Ascending aorta (tissue), 2 donors: ENCODE measurements at places on chromosomes 7 and 10.

DNA sequence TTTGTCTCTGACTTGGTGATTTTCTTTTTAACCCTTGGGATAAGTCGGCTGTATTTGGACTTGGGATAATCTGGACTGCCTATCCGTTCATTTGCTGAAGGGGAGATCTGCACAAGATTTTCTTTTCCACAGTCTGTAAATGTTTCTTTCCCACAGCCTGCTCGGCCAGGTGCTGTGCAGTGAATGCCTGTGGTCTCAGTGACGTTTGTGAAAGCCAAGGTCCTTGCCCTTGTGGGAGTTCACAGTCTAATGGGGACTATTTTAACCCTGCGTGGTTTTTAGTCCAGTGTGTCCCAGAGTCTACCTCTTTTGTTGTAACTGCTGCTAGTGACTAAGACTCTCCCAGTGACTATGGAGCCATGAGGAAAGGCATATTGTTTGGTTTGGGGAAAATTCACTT, 8.9 kb downstream of the PNLIP start:
- H3K36me3 ChIP-seq, result no peaks in the 10 kb centered on the region
- H3K4me3 ChIP-seq, result no peak overlapping the region
- H3K27me3 ChIP-seq, result no peaks in the 10 kb centered on the region

DNA sequence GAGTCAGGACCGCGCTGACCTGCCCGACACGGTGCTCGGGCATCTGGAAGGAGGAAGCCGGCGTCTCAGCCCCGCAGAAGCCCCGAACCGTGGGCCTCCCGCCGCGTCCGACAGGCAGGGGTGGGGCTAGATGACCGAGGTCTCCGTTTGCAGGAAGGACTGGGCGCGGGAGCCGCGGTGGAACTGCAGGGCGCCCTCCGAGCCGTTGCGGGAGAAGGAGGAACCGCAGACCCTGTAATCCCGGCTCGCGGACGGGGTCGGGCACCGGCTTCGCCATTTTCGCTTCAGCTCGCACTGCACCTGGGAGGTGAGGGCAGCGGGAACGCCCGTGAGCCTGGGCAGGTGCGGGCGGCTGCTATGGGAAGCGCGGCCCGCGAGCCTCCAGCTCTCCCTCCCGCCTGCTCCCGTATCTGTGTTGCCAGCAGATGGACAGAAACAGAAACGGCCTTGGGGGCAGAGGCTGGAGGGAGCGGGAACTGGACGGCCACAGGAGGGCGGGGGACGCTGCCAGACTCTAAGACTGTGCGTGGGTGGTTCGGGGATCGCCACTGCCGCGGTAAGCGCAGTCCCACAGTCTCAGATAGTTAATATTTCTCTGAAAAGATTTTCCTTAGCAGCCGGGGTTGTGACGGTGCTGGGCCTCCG, 114.1 kb downstream of the VIPR2 start:
- no peaks in the 10 kb centered on the region for H3K36me3 ChIP-seq
- H3K27me3 ChIP-seq, result no peaks in the 10 kb centered on the region
- peak overlapping the region; percentile 78 for H3K4me3 ChIP-seq
- H3K4me1 ChIP-seq, result peaks cover 18% of the 10 kb centered on the region
- peak; percentile 81 for DNase-seq

- H3K27ac ChIP-seq, result no peak overlapping the region
- H3K4me1 ChIP-seq, result no peaks in the 10 kb centered on the region
- no peaks in the 10 kb centered on the region for H3K36me3 ChIP-seq
Observed at GRCh38 chr10:13801907-13802288, 215.1 kb downstream of the PRPF18 start.

- no peak for DNase-seq
- H3K27ac ChIP-seq, result peak overlapping the region; percentile 49
- no peaks in the 10 kb centered on the region for H3K27me3 ChIP-seq
Observed at GRCh38 chr7:141648276-141649114, 53.5 kb downstream of the DENND11 start.

DNA sequence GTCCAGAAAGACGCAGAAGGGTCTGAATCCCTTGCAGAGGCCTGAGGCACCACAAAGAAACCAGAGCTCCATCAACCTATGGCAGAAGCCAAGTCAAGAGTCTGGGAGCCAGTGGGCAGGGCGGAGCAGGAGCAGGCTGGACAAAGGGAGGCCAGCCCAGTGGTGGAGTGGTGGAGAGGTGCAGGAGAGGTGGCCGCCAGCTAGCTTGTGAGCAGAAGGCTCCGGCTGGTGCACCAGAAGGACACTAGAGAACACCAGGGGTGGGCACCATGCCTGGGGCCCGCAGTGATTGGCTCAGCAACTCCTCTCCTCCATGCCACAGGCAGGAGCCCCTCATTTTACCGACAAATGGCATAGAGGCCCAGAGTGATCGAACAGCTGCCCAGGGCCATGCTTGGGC, 186.6 kb downstream of the GRID1 start:
- no peak overlapping the region for H3K4me3 ChIP-seq
- H3K36me3 ChIP-seq, result no peaks in the 10 kb centered on the region
